ENCODE measurements at places on chromosomes 1 and 21. TPM values are rescaled to one million over a fixed set of nuclear protein-coding genes. Genes with fewer than 3 reads are reported as not detected.

DNA sequence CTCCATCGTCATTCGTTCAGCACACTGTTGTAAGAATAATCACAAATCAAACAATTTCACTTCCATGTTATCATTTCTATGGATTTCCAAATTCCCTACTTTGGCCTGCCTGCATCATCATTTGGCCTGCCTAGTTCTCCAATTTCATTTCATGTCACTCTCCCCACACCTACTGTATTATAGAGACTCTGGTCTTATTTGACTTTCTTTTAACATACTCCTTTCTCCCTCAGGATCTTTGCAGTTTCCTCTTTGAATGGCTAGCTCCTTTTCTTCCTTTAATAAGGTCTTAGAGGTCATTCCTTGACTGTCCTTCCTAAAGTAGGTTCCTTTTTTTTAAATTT lies 36.3 kb upstream of the PODN start:
- DNase-seq: no peak
- H3K4me3 ChIP-seq: no peak overlapping the region
- H3K27ac ChIP-seq: no peak overlapping the region
- no peaks in the 10 kb centered on the region for H3K27me3 ChIP-seq
- peaks cover 4% of the 10 kb centered on the region for H3K4me1 ChIP-seq
- H3K36me3 ChIP-seq: peaks cover 11% of the 10 kb centered on the region

DNA sequence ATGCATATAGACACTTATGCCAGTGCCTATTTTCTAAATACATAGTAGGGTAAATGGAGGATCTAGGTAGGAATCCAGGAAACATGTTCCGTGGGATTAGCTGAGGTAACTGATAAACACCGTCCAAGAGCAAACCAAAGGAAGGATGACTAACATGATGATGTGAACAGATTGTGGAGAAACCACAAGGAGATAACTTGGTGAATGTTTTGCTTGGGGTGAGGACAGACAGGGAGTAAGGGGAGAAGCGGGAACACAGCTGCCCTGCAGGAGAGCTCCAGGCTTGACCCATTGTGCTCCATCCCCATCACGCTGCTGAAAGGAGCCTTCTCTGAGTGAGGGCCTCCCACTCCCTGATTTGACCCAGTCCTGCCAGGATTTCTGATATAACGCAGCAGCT lies 87.0 kb upstream of the ZC3H11B start:
- no peak for DNase-seq
- no peaks in the 10 kb centered on the region for H3K27me3 ChIP-seq
- H3K4me1 ChIP-seq: no peaks in the 10 kb centered on the region
- H3K36me3 ChIP-seq: no peaks in the 10 kb centered on the region
- no peak overlapping the region for H3K27ac ChIP-seq
- H3K4me3 ChIP-seq: no peak overlapping the region

DNA sequence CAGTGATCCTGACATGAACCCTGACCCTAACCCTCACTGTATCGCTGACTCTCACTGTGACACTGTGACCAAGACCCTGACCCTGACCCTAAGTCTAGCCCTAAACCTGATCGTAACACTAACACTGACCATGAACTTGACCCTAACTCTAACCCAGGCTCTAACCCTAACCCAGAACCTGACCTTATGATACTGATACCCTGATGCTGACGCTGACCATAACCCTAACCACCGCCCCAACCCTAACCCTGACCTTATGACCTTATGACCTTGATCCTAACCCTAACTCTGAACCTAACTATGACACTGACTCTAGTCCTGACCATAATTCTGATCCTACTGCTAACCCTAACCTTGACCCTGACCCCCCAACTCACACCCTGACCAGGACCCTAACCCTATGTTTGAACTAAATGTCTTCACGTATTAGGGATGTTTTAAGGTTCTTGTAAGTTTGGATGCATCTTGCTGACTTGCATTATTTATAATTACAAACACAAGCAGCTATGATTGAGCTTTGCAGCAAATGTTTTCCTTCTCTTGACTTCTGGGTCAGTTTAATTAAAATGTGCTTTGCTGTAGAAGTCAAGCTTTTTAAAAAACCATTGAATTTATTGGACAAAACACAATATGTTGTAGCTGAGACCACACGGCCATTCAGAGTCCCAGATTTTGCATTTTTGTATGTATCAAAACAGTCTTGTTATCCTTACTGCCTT lies 23.9 kb upstream of the PRSS38 start:
- peaks cover 10% of the 10 kb centered on the region for H3K27me3 ChIP-seq
- peaks cover 7% of the 10 kb centered on the region for H3K4me1 ChIP-seq
- no peak overlapping the region for H3K27ac ChIP-seq
- no peak for DNase-seq

The SRRM1 gene
- polyA plus RNA-seq: 266 TPM

The GLIS1 gene
- not detected for polyA plus RNA-seq

DNA sequence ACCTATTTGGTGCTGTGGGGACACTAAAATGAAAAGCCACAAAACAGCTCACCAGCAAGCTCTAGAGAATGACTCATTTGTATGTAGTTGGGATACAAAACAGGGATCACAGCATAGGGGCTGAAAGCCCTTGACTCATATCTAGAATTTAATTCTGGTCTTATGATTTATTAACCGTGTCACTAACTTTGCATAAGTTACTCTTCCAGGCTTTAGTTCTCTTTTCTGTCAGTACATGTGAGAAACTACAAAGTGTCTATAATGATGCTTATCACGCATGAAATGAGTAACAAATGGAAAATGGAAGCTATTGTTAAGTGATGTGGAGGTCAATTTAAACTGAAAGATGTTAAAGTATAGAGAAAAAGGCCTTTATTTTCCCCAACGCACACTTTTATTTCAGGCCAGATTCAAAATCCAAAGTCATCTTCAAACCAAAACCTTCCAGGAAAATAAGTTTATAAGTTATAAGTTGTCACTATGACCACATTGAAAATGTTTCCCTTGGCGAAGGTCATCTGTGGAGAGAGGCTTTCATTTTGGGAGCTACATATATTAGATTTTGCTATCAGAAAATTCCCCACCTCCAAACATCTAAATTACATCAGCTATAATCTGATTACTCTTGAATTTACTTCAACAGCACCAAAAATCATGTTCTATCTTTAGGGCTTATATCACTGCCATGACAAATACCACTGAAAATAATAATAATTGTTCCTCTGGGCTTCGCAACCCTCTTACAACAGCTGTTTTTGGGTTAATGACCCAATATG lies 430.5 kb downstream of the MRPL39 start:
- H3K27ac ChIP-seq: no peak overlapping the region
- H3K27me3 ChIP-seq: no peaks in the 10 kb centered on the region
- no peak overlapping the region for H3K4me3 ChIP-seq
- H3K36me3 ChIP-seq: no peaks in the 10 kb centered on the region
- no peak for DNase-seq
- no peaks in the 10 kb centered on the region for H3K4me1 ChIP-seq

DNA sequence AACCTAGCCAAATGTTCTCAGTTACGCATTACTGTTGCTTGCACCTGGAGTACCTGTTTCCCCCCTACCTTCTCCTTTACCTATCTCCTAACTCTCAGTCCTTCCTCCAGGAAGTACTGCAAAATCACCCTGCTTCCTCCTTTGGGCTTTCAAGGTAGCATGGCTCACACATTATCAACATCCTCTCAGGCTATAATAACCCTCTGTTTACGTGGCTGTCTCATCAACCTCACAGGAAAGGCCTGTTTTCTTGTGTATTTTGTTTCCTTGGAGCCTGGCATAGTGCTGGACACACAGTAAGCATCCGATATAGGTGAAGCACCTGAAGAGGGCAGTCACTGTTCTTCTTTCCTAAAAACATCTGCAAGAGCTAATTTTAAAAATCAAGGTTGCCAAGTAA lies 32.7 kb upstream of the ANGPTL7 start:
- no peak for DNase-seq
- no peaks in the 10 kb centered on the region for H3K27me3 ChIP-seq
- no peak overlapping the region for H3K4me3 ChIP-seq
- H3K4me1 ChIP-seq: peaks cover 1% of the 10 kb centered on the region
- peaks cover 23% of the 10 kb centered on the region for H3K36me3 ChIP-seq
- H3K27ac ChIP-seq: no peak overlapping the region

DNA sequence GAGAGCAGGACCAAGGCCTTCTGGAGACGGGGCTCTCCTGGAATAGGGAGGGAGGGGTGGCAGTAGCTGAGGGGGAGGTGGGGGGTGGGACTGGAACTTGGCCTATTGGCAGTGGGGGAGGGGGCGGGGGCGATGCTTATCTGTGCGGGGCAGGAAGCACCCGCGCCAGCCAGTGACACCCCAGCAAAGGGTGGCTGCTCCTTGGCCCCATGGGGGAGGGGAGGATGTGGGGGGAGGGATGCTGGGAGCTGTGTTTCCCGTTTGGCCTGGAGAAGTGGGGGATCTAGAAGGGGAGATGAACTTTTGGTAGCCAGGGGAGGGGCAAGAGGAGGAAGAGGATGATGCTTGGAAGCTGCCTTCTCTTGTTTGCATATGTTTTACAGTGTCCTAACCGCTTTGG lies 11.0 kb downstream of the ZBTB7B start:
- DNase-seq: no peak
- peaks cover 61% of the 10 kb centered on the region for H3K4me1 ChIP-seq
- H3K27me3 ChIP-seq: no peaks in the 10 kb centered on the region
- H3K27ac ChIP-seq: peak overlapping the region; percentile 35
- H3K36me3 ChIP-seq: peaks cover 4% of the 10 kb centered on the region

GRCh38 chr1:177162243-177162642 lies 2.3 kb downstream of the ASTN1 start:
- no peak for DNase-seq
- no peak overlapping the region for H3K4me3 ChIP-seq
- H3K27ac ChIP-seq: no peak overlapping the region
- H3K4me1 ChIP-seq: no peaks in the 10 kb centered on the region
- no peaks in the 10 kb centered on the region for H3K36me3 ChIP-seq

The DNAJB4 gene
- 3.9 TPM for polyA plus RNA-seq

The BRINP2 gene
- not detected for polyA plus RNA-seq

GRCh38 chr1:219438386-219438785 lies 174.5 kb downstream of the ZC3H11B start:
- no peaks in the 10 kb centered on the region for H3K36me3 ChIP-seq
- H3K27me3 ChIP-seq: peaks cover 2% of the 10 kb centered on the region
- H3K4me3 ChIP-seq: no peak overlapping the region
- no peak overlapping the region for H3K27ac ChIP-seq
- DNase-seq: no peak

GRCh38 chr1:114695430-114696058 lies at the start of gene AMPD1:
TSS of gene AMPD1 (minus strand) at chr1:114695546. CDS start at chr1:114695471, 75 bp downstream.
- no peaks in the 10 kb centered on the region for H3K36me3 ChIP-seq
- no peak within 1 kb of the TSS for H3K27ac ChIP-seq
- H3K27me3 ChIP-seq: no peaks in the 10 kb centered on the region
- DNase-seq: no peak
- H3K4me1 ChIP-seq: no peaks in the 10 kb centered on the region

GRCh38 chr21:44372616-44373015 lies 19.2 kb downstream of the TRPM2 start:
- H3K4me3 ChIP-seq: no peak overlapping the region
- H3K27ac ChIP-seq: no peak overlapping the region
- H3K36me3 ChIP-seq: peaks cover 55% of the 10 kb centered on the region

The DNAJC6 gene
- polyA plus RNA-seq: not detected

The C1orf210 gene
- not detected for polyA plus RNA-seq

DNA sequence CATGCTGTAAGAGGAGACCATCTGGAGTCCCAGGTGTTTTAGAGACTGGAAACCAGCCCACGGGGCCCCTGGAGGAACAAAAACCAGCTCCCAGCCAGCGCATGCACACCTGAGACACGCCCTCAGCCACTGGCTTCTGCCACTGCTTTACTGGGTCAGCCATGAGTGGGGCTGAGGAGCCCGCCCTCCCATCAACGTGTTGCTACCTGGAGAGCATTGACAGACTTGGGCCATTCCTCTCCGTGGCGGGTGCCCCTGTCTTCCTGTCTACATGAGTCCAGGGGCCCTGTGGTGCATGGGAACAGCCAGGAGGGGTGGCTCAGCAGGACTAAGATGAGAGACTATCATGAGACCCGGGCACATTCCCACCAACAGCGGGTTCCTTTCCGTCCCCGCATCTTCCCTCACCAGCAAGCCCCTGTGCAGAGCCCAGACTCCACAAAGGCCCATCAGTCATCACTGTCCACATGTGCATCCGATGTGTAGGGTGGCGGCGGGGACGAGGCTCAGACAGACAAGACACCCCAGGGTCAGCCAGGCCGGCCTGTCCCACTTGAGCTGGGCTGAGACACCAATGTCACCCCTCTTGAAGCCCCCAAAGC lies 45.4 kb upstream of the POFUT2 start:
- no peak overlapping the region for H3K4me3 ChIP-seq
- no peak overlapping the region for H3K27ac ChIP-seq
- no peaks in the 10 kb centered on the region for H3K4me1 ChIP-seq
- H3K36me3 ChIP-seq: no peaks in the 10 kb centered on the region

GRCh38 chr21:44523567-44524413 lies 16.2 kb downstream of the KRTAP10-1 start:
- no peaks in the 10 kb centered on the region for H3K27me3 ChIP-seq
- no peak for DNase-seq
- H3K4me3 ChIP-seq: no peak overlapping the region
- no peaks in the 10 kb centered on the region for H3K36me3 ChIP-seq

GRCh38 chr1:71242239-71242638 lies 161.4 kb upstream of the ZRANB2 start:
- H3K27me3 ChIP-seq: no peaks in the 10 kb centered on the region
- H3K4me1 ChIP-seq: no peaks in the 10 kb centered on the region
- no peak for DNase-seq
- H3K36me3 ChIP-seq: no peaks in the 10 kb centered on the region

The ELAPOR1 gene
- polyA plus RNA-seq: 3.0 TPM

The RPE65 gene
- polyA plus RNA-seq: not detected

DNA sequence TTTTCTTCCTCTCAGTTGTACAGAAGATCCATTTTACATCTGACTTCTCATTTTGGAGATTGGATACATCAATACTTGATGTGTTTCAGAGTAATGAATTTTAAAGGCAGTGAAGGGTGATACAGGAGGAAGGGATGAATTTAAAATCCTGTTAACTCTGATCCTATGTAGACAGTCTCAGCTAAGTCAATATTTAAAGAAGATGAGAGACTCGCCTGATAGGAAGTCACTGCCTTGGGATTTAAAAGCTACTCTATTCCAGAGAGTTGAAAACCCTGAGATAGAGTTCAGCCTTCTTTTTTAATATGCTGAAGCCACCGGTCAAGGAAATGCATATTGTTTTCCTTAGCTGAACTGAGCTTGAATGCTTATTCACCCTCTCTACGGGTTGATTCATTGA lies 42.7 kb downstream of the HUNK start:
- H3K27me3 ChIP-seq: no peaks in the 10 kb centered on the region
- H3K27ac ChIP-seq: no peak overlapping the region
- DNase-seq: no peak
- H3K4me3 ChIP-seq: no peak overlapping the region

GRCh38 chr1:62906428-62906886 lies 122.5 kb downstream of the ATG4C start:
- H3K4me3 ChIP-seq: no peak overlapping the region
- no peak overlapping the region for H3K27ac ChIP-seq
- DNase-seq: no peak
- no peaks in the 10 kb centered on the region for H3K4me1 ChIP-seq
- no peaks in the 10 kb centered on the region for H3K27me3 ChIP-seq

GRCh38 chr1:48203287-48203900 lies 19.1 kb upstream of the SLC5A9 start:
- H3K4me3 ChIP-seq: no peak overlapping the region
- H3K27ac ChIP-seq: no peak overlapping the region
- no peaks in the 10 kb centered on the region for H3K4me1 ChIP-seq
- H3K36me3 ChIP-seq: no peaks in the 10 kb centered on the region
